Peyer's patch (tissue), 4 donors: ENCODE measurements at places on chromosomes 7 and 10.
A peak's percentile ranks its signal among the peaks of the same experiment; 100 is the strongest.

- peak; percentile 73 for DNase-seq
- H3K27ac ChIP-seq, result peak overlapping the region; percentile 59
- H3K4me1 ChIP-seq, result no peaks in the 10 kb centered on the region
- H3K36me3 ChIP-seq, result no peaks in the 10 kb centered on the region
- H3K4me3 ChIP-seq, result peak overlapping the region; percentile 45
- no peaks in the 10 kb centered on the region for H3K27me3 ChIP-seq
Measured at GRCh38 chr7:50793120-50793946, 10.6 kb upstream of the GRB10 start.

GRCh38 chr10:24887855-24888231 is 64.6 kb downstream of the PRTFDC1 start:
- H3K36me3 ChIP-seq, result no peaks in the 10 kb centered on the region
- no peaks in the 10 kb centered on the region for H3K4me1 ChIP-seq
- no peak for DNase-seq
- peak overlapping the region; percentile 44 for H3K27ac ChIP-seq
- H3K4me3 ChIP-seq, result no peak overlapping the region

- H3K4me1 ChIP-seq, result no peaks in the 10 kb centered on the region
- H3K27me3 ChIP-seq, result no peaks in the 10 kb centered on the region
- H3K4me3 ChIP-seq, result no peak overlapping the region
- no peak for DNase-seq
- no peak overlapping the region for H3K27ac ChIP-seq
Measured at GRCh38 chr7:6407434-6407833, 40.3 kb downstream of the DAGLB start.

GRCh38 chr7:16515785-16516685 is 10.6 kb upstream of the LRRC72 start:
- no peak for DNase-seq
- H3K4me1 ChIP-seq, result no peaks in the 10 kb centered on the region
- no peaks in the 10 kb centered on the region for H3K36me3 ChIP-seq

GRCh38 chr10:62112300-62112699 is 156.3 kb downstream of the RTKN2 start:
- no peaks in the 10 kb centered on the region for H3K27me3 ChIP-seq
- no peaks in the 10 kb centered on the region for H3K36me3 ChIP-seq
- no peak overlapping the region for H3K4me3 ChIP-seq
- no peak overlapping the region for H3K27ac ChIP-seq

GRCh38 chr7:80999100-80999499 is 80.2 kb upstream of the SEMA3C start:
- DNase-seq, result no peak
- H3K27ac ChIP-seq, result no peak overlapping the region
- H3K36me3 ChIP-seq, result no peaks in the 10 kb centered on the region
- no peaks in the 10 kb centered on the region for H3K4me1 ChIP-seq
- no peaks in the 10 kb centered on the region for H3K27me3 ChIP-seq

- no peak overlapping the region for H3K27ac ChIP-seq
- H3K4me3 ChIP-seq, result no peak overlapping the region
- no peaks in the 10 kb centered on the region for H3K36me3 ChIP-seq
- H3K4me1 ChIP-seq, result no peaks in the 10 kb centered on the region
- no peaks in the 10 kb centered on the region for H3K27me3 ChIP-seq
Measured at GRCh38 chr10:4409319-4409718, 416.7 kb upstream of the AKR1E2 start.

DNA sequence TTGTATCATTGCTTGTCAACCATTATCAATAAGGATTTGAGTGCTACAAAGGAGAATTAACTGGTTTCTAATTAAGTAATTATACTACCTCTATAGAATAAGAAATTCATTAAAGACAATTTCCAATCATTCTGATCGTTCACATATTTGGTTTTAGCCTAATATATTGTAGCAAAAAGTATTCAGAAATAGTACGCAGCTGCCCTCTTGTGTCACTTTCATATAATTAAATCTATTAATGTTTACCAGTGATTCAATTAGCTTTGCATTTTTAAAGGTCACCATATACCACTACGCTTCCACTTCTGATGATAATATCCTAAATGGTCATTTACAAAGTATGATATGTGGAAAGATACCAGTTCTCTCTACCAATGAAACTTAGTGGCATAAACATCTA is 128.3 kb downstream of the NEBL start:
- H3K4me1 ChIP-seq, result no peaks in the 10 kb centered on the region
- no peaks in the 10 kb centered on the region for H3K27me3 ChIP-seq
- no peak for DNase-seq
- no peaks in the 10 kb centered on the region for H3K36me3 ChIP-seq
- H3K4me3 ChIP-seq, result no peak overlapping the region
- H3K27ac ChIP-seq, result no peak overlapping the region

DNA sequence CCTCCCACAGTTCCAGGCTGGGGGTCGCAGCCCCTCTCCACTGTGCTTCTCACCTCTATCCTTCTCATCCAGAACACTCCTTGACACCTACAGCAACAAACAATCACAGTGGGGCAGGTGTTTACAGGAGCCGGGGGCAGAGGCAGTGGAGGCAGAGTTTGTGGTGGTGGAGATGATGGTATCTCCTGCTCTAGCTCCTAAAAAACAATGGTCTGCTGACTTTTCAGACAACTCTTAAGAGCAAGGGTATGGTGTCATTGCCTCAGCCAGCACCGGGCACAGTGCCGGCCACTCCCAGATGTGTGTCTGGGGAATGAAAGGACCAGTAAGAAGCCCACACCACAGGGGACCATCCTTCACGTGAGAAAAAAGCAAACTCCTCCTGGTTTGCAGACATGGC is 36.3 kb upstream of the ANTXRL start:
- no peak for DNase-seq
- no peaks in the 10 kb centered on the region for H3K36me3 ChIP-seq
- H3K4me1 ChIP-seq, result no peaks in the 10 kb centered on the region
- H3K4me3 ChIP-seq, result no peak overlapping the region
- H3K27ac ChIP-seq, result no peak overlapping the region
